ENCODE measurements at places on chromosomes 7 and 10.

- no peak for DNase-seq
Observed at GRCh38 chr10:96357038-96357620, 1.7 kb downstream of the OPALIN start.

GRCh38 chr7:134438946-134439345, 20.0 kb downstream of the AKR1B1 start:
- DNase-seq: no peak

- DNase-seq: no peak
Observed at GRCh38 chr10:60323162-60323561, 66.5 kb downstream of the ANK3 start.

GRCh38 chr7:106858618-106859532, 6.2 kb upstream of the PIK3CG start:
- DNase-seq: no peak

DNA sequence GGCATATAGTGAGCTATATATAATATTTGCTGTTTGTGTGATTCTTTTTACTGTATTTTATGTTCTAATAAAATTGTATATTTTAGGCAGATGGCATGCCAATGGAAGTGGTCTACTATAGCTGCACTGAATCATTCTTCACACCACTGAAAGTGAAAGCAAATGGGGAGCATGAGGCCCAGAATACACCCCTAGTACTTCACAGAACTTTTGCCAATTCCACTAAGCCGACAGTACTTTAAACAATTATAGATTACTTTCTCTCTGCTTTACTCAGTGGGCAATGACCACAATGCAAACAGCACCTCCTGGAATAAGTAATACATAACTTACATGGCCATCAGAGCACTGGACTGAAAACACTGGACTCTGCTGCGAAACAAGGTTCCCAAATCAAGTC, 70.2 kb downstream of the ANKRD26 start:
- DNase-seq: no peak

GRCh38 chr10:132787495-132788179, 1.7 kb upstream of the NKX6-2 start:
- no peak for DNase-seq

GRCh38 chr7:98930464-98930863, 52.1 kb downstream of the TRRAP start:
- no peak for DNase-seq

GRCh38 chr7:3309140-3309539, 8.1 kb downstream of the SDK1 start:
- peak; percentile 17 for DNase-seq

Data from NCI-H524 (cell line).